ENCODE measurements at places on chromosomes 7 and 10.

GRCh38 chr10:77604063-77604462, 33.5 kb downstream of the KCNMA1 start:
- DNase-seq: no peak

GRCh38 chr10:31604096-31604495, 285.1 kb downstream of the ZEB1 start:
- peak; percentile 72 for DNase-seq

GRCh38 chr10:69345402-69345801, 67.1 kb downstream of the HK1 start:
- no peak for DNase-seq

DNA sequence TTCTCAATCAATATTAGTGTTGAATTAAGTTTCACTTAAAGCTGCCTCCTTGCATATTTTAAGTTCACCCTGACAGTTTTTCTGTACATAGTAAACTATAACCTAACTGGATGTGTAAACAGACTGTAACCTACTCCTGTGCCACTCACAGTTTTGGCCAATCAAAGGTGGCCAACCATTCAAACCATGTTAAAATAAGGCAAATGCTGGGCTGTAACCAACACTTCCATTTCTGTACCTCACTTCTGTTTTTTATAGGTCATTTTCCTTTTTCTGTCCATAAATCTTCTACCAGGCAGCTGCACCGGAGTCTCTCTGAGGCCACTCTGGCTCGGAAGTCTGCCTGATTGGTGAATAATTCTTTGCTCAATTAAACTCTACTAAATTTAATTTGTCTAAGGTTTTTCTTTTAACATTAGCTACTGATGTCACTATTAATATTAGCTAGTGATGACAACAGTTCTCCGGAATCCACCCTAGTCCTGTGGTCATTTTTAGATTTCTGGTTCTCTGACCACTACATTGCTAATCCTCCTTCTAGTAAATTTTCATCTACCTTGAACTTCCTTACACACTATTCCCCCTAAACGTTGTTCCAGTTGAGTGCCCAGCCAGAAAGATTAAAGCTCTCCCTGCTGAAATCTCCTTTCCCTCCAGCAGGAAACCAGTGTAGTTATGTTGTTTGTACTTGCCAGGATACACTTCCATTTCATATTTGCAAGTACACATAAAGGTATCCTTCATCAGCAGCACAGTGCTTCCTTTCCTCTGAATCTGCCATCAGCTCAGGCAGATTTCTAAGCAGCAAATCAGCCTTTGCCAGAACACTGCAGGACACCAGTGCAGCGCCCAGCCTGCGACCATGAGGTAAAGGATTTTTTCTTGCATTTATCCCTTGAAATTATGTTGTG, 18.6 kb upstream of the IFIT2 start:
- peak; percentile 44 for DNase-seq

DNA sequence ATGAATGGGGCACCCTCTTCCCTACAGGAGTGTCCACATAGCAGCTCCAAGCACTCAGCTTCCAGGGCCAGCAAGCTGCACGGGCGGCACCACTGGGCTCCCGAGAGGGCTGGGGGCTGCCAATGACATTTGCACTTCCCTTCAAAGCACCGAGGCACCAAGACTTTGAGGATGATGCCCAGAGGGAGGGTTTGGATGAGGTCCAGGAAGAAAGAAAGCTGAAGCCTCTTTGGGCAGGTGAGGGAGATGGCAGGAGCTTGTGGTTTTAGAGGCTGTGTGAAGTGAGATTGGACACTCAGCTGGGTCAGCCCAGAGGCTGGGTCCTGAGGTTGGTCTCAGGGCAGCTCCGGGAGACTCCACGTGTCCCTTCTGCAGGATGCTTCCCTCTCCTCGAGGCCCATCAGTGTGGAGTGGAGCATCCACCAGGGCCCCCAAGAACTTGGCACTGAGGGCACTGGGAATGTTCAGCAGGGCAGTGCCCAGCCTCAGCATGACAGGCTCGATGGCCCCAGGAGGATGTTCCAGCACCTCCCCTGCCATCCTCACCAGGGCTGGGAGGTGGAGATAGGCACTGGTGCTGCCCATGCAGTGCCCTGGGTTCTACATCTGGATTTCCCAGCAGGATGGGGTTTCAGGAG, 54.9 kb upstream of the IGFBP3 start:
- DNase-seq: no peak

DNA sequence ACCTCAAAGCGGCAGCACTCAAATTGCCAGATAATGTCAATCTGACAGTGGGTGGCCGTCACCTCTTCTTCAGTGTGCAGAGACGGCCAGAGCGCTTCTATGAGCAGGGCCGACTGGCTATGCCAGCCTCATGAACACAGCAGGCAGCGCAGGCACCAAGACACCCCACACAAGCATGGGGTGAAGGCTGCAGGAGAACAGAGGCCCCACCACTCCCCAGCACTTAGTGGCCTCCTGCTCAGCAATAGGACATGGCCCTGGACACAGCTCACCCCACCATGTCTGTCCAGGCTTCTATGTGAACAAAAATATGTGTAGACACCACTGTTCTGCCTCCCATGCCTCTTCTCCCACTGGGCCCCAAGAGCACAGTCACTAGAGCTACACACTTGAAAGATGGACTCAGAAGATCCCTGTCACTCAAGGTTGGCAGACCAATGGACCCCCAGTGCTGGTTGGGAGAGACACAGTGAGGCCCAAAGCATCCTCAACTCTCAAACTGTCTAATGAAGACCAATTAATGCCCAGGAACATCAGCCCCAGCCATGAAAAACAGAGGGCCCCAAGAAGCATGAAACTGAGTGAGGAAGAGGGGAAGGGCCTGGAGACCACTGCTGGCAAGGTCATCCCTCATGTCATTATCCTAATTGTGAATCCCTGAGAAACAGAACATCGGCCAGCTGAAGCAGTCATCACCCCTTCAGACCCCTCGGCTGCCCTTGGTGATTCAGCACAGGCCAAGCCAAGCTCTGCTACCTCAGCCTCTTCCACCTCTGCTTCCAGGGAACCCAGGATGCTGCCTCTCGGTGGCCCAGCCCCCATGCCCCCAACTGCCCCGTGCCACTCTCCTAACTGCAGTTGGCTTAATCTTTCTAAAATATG, 77.7 kb downstream of the GRID1 start:
- DNase-seq: peak; percentile 6

DNA sequence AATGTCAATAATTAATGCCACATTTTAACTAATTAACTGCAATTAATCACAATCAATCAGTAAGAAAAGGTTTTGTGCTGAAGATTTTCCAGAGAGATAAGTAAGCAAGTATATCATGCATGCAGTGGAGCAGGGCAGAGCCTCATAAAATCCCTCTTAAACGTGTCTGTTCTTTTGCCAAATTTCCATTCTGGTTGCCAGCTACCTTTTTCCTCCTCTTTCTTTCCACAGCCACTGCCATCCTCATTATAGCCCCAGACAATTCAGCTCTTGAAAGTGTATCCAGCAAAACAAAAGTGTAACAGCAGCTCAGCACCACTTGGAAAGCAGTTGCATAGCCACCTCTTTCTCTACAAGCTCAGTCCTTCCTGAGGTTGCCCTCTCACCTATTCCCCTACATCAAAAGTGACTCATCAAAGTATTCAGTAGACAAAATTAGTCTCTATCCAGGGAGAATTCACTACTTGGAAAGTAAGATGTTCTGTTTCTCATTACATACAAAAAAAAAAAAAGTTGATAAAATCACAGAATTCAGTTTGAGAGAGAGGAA, 26.9 kb upstream of the EPHB6 start:
- DNase-seq: no peak

DNA sequence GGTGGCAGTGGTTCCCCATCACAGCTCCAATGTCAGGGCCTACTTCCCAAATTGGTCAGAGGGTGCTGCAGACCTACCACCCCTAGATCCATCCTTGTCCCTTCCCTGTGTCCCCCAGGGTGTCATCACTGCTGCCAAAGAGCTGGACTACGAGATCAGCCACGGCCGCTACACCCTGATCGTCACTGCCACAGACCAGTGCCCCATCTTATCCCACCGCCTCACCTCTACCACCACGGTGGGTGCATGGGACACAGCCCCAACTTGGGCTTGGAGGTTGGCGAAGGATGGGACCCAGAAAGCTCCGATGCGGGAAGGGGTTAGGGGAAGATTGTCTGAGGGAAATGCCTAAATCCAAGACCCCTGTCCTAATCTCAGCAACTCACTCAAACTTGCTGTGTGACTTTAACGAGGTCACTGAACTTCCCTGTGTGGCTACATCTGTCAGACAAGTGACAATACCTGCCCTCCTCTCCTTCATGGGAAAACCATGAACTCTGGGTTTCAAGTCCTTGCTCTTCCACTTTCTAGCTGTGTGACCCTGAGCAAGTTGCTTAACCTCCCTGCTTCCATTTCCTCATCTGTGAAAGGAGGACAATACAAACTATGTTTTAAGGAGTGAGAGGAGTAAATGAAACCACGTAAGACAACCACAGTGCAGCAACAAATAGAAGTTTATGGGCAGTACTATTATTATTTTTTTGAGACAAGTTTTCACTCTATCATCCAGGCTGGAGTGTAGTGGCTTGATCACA, 4.9 kb upstream of the VSIR start:
- DNase-seq: no peak

- DNase-seq: no peak
Measured at GRCh38 chr10:125607689-125608290, 75.2 kb downstream of the TEX36 start.

- no peak for DNase-seq
Measured at GRCh38 chr7:135950972-135951371, 26.2 kb downstream of the MTPN start.

DNA sequence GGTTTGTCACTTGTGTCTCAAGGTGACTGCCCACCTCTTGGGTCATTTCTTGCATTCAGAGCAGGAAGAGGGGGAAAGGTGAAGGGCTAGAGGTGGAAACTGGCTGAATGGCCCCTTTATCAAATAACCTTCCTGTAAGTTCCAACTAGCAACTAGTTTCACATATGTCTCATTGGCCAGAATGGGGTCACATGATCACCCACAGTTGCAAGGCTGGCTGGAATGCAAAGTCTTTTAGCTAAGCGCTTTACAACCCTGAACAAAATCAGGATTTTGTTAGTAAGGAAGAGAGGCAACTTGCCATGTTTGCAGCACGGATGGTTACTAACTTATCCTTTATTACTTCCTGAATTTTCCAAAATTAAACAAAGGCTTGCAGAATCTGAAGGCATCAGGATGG, 156.3 kb downstream of the EMX2 start:
- DNase-seq: no peak

- no peak for DNase-seq
Measured at GRCh38 chr10:131261890-131262475, 49.5 kb downstream of the TCERG1L start.

- peak; percentile 54 for DNase-seq
Measured at GRCh38 chr10:95560278-95561176, 644 bp downstream of the SORBS1 start.

- no peak for DNase-seq
Measured at GRCh38 chr7:41116337-41116736, 586.6 kb downstream of the INHBA start.

- no peak for DNase-seq
Measured at GRCh38 chr10:90847436-90847835, 10.4 kb downstream of the HTR7 start.

All from femur (tissue), 1 donor.